Natural killer cell (primary cell): ENCODE measurements at places on chromosomes 4 and X. TPM values are rescaled to one million over a fixed set of nuclear protein-coding genes. Genes with fewer than 3 reads are reported as not detected.

- H3K36me3 ChIP-seq, result no peaks in the 10 kb centered on the region
- H3K4me1 ChIP-seq, result no peaks in the 10 kb centered on the region
- no peak overlapping the region for H3K27ac ChIP-seq
Observed at GRCh38 chr4:73406548-73406875, 2.4 kb downstream of the ALB start.

DNA sequence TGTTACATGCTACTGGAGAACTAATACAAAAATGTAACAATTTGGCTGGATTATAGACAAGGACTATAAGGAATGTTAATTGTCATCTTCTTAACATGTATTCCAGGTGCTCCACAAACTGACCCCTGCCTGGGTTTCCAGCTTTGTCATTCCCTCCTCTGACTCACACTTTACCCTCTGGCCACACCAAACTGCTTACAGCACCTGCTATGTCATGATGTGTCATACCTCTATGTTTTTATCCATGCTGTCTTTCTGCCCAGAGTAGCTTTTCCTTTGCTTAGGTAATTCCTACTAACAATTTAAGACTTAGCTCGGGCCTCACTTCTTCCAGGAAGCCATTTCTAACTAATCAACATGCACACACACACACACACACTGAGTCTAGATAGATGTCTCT, 14.0 kb upstream of the SHROOM4 start:
- H3K4me1 ChIP-seq, result no peaks in the 10 kb centered on the region
- H3K27ac ChIP-seq, result no peak overlapping the region
- no peak for DNase-seq
- H3K36me3 ChIP-seq, result no peaks in the 10 kb centered on the region
- no peaks in the 10 kb centered on the region for H3K27me3 ChIP-seq

DNA sequence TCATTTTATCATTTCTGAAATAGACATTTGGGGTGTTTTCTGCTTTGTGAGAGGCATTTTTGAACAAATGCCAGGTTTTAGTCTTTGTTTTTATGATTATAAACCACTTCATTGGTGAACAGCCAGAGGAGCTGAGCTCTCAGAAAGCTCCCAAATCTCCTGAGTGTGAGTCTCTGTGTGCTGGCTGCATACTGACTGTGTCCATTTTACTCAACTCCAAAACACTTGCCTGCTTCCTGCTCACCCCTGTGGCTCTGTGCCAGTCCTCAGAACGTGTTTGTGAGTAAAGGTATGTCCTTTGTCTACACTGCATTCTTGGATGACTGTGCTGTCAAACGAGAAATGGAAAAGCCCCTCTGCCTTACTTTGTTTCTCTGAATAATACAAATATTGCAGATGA, 5.4 kb upstream of the LRAT start:
- no peak for DNase-seq
- H3K4me3 ChIP-seq, result no peak overlapping the region
- H3K27me3 ChIP-seq, result peaks cover 11% of the 10 kb centered on the region
- H3K36me3 ChIP-seq, result no peaks in the 10 kb centered on the region
- peaks cover 11% of the 10 kb centered on the region for H3K4me1 ChIP-seq
- no peak overlapping the region for H3K27ac ChIP-seq

TMSB15B gene
- 5.4 TPM for total RNA-seq

- H3K4me3 ChIP-seq, result no peak overlapping the region
- no peak overlapping the region for H3K27ac ChIP-seq
- no peaks in the 10 kb centered on the region for H3K27me3 ChIP-seq
- H3K4me1 ChIP-seq, result no peaks in the 10 kb centered on the region
Observed at GRCh38 chr4:65089666-65090065, 580.6 kb downstream of the EPHA5 start.

DNA sequence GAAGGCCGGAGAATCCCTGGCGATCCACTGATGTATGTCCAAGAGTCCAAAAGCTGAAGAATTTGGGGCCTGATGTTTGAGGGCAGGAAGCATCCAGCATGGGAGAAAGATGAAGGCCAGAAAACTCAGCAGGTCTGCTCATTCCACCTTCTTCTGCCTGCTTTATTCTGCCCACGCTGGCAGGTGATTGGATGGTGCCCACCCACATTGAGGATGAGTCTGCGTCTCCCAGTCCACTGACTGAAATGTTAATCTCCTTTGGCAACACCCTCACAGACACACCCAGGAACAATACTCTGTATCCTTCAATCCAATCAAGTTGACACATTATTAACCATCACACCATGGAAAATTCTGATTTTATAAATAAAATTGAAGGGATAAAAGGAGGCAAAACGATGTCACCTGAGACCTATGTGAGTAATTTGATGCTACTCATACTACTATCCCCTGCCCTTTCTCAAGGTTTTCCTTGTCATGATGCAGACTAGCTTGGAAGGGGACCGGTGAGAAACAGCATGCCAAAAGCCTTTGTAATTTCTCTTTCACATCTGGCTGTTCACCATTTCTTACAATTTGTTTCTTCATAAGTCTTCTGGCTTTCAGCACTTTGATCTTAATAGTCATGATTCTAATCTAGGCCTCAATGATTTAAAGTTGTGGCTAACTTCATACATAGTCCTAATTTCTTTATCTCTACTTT, 9.7 kb upstream of the PYURF start:
- H3K27me3 ChIP-seq, result no peaks in the 10 kb centered on the region
- DNase-seq, result no peak
- no peak overlapping the region for H3K27ac ChIP-seq
- no peaks in the 10 kb centered on the region for H3K4me1 ChIP-seq

- H3K36me3 ChIP-seq, result no peaks in the 10 kb centered on the region
- no peak overlapping the region for H3K27ac ChIP-seq
- H3K27me3 ChIP-seq, result no peaks in the 10 kb centered on the region
- no peak overlapping the region for H3K4me3 ChIP-seq
- H3K4me1 ChIP-seq, result no peaks in the 10 kb centered on the region
- DNase-seq, result no peak
Observed at GRCh38 chr4:168021666-168022065, 70.7 kb upstream of the ANXA10 start.

FREM3 gene
- total RNA-seq, result not detected

SH3TC1 gene
- 50.1 TPM for total RNA-seq

GRCh38 chrX:33082371-33082770, 129.0 kb downstream of the DMD start:
- no peaks in the 10 kb centered on the region for H3K4me1 ChIP-seq
- no peaks in the 10 kb centered on the region for H3K36me3 ChIP-seq
- no peak overlapping the region for H3K4me3 ChIP-seq
- no peaks in the 10 kb centered on the region for H3K27me3 ChIP-seq
- H3K27ac ChIP-seq, result no peak overlapping the region
- DNase-seq, result no peak

DNA sequence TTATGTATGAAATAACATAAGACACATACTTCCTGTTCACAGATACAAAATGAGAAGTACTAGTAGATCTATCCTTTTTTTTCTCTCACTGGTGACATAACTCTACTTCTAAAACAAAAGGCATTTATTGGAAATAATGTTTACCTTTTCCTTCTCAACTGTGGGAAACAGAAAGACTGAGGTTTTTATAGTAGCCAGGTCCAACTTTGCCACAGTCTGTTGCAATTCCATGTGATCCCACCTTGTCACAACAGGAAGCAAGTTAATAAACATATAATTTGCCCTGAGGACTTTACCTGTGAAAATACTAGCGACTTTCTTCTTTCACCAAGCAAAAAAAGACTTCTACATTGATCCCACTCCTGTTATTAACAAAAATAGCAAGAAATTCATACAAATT, 475.8 kb downstream of the PDGFC start:
- no peaks in the 10 kb centered on the region for H3K4me1 ChIP-seq
- H3K36me3 ChIP-seq, result no peaks in the 10 kb centered on the region
- no peak overlapping the region for H3K27ac ChIP-seq
- no peak for DNase-seq
- H3K27me3 ChIP-seq, result no peaks in the 10 kb centered on the region
- H3K4me3 ChIP-seq, result no peak overlapping the region

DNA sequence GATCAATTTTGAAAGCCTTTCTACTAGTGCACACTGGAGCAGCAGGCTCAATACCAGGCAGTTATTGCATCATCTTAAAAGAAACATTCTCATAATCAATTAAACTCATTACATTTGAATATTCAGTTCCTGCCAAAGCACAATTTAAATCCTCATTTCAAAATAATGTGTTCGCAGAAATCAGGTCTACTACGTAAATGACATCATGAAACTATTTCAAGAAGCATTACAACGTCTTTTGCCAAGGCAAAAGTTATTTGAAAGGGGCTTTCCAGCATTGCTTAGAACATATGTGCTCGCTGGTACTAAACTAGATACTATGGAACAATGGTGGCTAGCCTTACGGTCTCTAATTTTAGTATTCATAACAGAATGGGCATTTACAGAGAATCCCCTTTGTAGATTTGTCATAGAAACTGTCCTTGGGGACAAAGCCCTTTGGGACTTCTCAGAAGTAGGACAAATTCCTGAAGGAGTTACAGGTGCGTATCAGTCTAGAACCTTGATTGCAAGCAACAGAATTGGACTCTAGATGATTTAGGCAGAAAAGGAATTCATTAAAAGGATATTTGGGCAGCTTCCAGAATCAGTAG, 27.6 kb upstream of the HUWE1 start:
- H3K4me1 ChIP-seq, result peaks cover 46% of the 10 kb centered on the region
- peak overlapping the region; percentile 90 for H3K27ac ChIP-seq
- DNase-seq, result no peak
- no peaks in the 10 kb centered on the region for H3K36me3 ChIP-seq

DNA sequence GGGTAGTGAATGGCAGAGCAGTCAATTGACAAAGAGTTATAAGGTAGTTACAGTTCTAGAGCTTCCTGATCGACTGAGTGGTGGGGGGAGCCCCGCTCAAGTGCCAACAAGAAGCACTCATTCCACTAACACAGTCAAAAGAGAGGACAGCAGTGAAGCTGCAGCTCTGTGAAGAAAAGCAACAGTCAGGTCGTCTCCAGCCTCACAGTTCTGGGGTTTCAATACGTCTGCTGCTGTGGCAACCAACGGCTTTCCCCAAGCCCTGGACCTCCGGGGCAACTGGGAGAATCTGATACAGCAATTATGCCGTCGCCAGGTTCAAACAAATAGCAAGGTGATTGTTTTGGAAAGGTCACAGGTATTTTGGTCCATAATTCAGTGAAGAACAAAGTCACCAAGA, 30.8 kb downstream of the GPM6B start:
- DNase-seq, result no peak
- H3K4me3 ChIP-seq, result no peak overlapping the region
- no peaks in the 10 kb centered on the region for H3K36me3 ChIP-seq

DNA sequence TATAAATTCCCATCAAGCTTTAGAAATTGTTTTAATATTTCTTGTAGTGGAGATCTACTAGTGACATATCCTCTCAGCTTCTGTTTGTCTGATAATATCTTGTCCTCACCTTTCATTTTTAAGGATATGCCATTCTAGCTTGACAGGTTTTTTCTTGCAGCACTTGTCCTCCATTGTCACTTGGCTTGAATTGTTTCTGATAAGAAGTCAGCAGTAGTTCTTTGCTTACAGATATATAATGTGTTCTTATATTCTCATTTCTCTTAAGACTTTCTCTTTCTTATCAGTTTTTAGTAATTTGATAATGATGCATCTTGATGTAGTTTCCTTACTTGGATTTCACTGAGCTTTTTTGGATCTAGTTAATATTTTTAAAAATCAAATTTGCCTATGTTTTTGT, 120.6 kb upstream of the NUDT6 start:
- H3K4me3 ChIP-seq, result no peak overlapping the region
- no peaks in the 10 kb centered on the region for H3K27me3 ChIP-seq
- H3K4me1 ChIP-seq, result no peaks in the 10 kb centered on the region
- H3K36me3 ChIP-seq, result no peaks in the 10 kb centered on the region
- DNase-seq, result no peak
- no peak overlapping the region for H3K27ac ChIP-seq

- no peak overlapping the region for H3K4me3 ChIP-seq
- no peak for DNase-seq
- no peak overlapping the region for H3K27ac ChIP-seq
- peaks cover 4% of the 10 kb centered on the region for H3K4me1 ChIP-seq
- H3K36me3 ChIP-seq, result no peaks in the 10 kb centered on the region
- peaks cover 3% of the 10 kb centered on the region for H3K27me3 ChIP-seq
Observed at GRCh38 chr4:87409420-87409939, 12.9 kb upstream of the NUDT9 start.

CLCN3 gene
- 20.7 TPM for total RNA-seq

DNA sequence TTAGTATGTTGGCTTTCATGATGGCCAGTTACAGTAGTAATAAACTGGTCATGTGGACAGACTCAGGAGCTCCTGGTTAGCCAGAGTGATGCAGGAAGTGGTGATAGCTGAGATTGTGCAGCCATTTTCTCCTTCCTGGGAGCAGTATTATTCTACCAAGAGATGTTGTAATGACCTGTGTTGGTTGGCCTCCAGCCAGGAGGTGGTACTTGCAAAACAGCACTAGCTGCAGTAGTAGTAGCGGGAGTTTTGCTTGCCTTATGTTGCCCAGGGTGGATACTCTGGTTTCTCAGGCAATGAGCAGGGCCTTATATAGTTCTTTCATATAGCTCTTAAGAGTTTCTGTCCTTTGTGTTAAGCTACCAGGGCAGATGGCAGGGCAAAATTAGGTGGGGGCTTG, 998.8 kb downstream of the GLUD2 start:
- DNase-seq, result no peak
- H3K4me3 ChIP-seq, result no peak overlapping the region
- H3K36me3 ChIP-seq, result no peaks in the 10 kb centered on the region
- no peak overlapping the region for H3K27ac ChIP-seq
- no peaks in the 10 kb centered on the region for H3K4me1 ChIP-seq

DNA sequence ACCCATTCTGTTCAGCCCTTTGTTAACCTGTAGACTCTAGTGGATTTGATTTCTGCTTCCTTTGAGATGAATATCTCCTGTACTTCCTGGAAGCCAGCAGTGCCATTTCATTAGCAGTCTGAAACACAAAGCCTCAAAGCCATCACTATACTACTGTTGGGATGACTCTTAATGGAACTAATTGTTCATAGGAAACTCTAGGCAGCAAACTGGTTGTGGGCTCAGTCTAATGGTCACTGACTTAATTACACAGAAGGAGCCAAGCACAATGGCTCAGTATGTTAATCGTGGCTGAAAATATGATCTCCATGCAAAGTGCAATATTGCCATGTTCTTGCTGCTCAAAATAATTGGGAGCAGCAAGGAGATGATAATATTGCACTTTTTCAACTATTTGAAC, 262.3 kb downstream of the ARHGAP24 start:
- H3K27ac ChIP-seq, result no peak overlapping the region
- DNase-seq, result no peak
- no peaks in the 10 kb centered on the region for H3K4me1 ChIP-seq
- no peak overlapping the region for H3K4me3 ChIP-seq

GLRA3 gene
- not detected for total RNA-seq

- no peak overlapping the region for H3K27ac ChIP-seq
- H3K27me3 ChIP-seq, result no peaks in the 10 kb centered on the region
- H3K4me1 ChIP-seq, result no peaks in the 10 kb centered on the region
Observed at GRCh38 chrX:131187206-131187605, 101.9 kb downstream of the IGSF1 start.

GRCh38 chr4:152947311-152947710, 11.2 kb downstream of the FHDC1 start:
- H3K4me3 ChIP-seq, result no peak overlapping the region
- no peaks in the 10 kb centered on the region for H3K36me3 ChIP-seq
- H3K27me3 ChIP-seq, result no peaks in the 10 kb centered on the region
- no peak overlapping the region for H3K27ac ChIP-seq
- no peak for DNase-seq
- no peaks in the 10 kb centered on the region for H3K4me1 ChIP-seq

SUPT20HL2 gene
- not detected for total RNA-seq
